ENCODE measurements at places on chromosomes 7 and 10. TPM values are rescaled to one million over a fixed set of nuclear protein-coding genes. Genes with fewer than 3 reads are reported as not detected.

GRCh38 chr7:17019106-17019505, 137.3 kb upstream of the AGR3 start:
- DNase-seq, result no peak

GRCh38 chr10:116891208-116891607, 41.9 kb downstream of the ENO4 start:
- DNase-seq, result no peak

GRCh38 chr10:60883187-60883586, 60.8 kb downstream of the RHOBTB1 start:
- no peak for DNase-seq

AKR1C8 gene
- total RNA-seq, result 0.22 TPM

- no peak for DNase-seq
Observed at GRCh38 chr7:3897430-3898372, 596.6 kb downstream of the SDK1 start.

DNA sequence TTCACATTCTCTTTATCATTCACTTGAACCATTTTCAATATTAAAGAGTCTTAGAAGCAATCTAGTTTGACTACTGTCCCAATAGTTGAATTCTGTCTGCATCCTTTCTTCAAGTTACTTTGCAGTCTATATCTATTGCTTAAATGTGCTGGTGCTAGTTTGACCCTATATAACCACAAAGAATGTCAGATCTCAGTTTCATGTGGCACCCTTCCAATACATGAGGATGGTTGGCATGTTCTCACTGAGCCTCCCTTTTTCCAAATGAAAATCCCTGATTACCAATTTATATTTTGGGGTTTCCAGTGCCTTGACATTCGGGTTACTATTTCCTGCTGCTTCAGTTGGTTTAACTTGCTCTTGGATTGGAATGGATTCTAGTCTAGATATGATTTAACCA, 292.7 kb downstream of the EXOC4 start:
- no peak for DNase-seq

Measured in activated naive CD8-positive, alpha-beta T cell treated with anti-CD3 and anti-CD28 coated beads for 36 hours (primary cell).